ENCODE measurements at places on chromosomes 6 and 20.

- no peak for DNase-seq
Observed at GRCh38 chr6:44260011-44260410, 2.7 kb upstream of the SLC35B2 start.

GRCh38 chr20:32463642-32464400 lies 105.7 kb downstream of the ASXL1 start:
- DNase-seq: no peak

DNA sequence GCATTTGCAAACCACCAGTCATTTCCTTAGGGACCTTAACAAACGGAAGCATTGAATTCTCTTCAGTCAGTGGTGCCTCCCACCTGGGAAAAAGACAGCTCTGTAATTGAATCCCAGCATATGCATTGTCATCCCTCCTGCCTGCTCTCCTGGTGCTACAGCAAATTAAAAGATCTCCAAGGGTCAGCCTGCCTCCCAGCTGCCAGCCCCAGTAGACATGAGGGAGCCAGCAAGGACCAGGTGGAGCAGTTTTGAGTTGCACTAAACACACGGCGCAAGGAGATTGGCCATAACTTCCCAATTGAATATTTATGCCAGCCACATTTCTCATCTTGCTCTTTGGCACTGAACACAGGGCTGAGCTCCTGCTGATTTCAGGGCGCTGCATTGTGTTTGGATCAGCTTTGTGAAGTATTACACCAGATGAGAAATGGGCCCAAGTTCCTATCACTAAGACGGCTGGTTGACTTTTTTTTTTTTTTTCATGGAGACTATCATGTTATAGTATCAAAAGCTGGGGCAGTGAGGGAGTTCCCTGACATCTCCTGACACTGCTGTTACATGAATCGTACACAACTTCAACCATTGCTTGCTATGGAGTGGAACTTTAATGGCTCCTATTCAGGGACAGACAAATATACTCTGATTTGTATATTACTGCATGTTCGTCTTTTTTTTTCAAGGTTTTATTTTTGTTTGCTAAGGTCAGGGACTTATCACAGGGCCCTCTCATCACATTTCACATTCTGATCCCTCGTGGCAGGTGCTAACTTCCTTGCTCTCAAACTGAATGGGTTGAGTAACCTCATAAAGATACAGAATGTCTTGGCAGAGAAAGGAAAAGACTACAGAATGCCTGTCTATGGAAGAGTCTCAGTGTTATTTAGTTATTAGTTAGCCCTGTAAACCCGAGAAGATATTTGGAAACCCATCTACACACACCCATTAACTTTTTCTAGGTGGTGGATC lies 191.1 kb downstream of the EYA4 start:
- DNase-seq: no peak

DNA sequence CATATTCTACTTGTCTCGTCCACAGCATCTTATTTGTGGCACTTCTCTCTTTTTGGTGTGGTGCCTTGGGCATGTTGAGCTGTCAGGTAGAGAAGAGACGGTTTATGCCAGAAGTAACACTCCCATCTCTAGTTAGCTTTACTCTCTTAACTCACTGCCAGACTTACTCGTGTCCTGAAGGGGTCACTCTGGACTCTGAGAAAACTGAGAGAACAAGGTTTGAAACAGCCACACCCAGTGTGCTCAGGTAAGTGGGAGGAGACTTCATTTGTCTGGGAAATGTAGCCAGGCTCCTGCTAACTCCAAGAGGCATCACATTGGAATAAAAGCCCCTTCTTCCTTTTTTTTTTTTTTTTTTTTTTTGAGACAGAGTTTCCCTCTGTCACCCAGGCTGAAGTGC lies 360.8 kb downstream of the QKI start:
- DNase-seq: no peak

GRCh38 chr6:35190306-35190705 lies 23.4 kb upstream of the SCUBE3 start:
- DNase-seq: no peak

GRCh38 chr6:99871641-99872040 lies 122.4 kb downstream of the MCHR2 start:
- no peak for DNase-seq

GRCh38 chr6:122947355-122947754 lies 48.7 kb upstream of the CLVS2 start:
- no peak for DNase-seq

- no peak for DNase-seq
Observed at GRCh38 chr6:19530188-19530587, 307.0 kb upstream of the ID4 start.
